ENCODE measurements at places on chromosomes 4 and X.

DNA sequence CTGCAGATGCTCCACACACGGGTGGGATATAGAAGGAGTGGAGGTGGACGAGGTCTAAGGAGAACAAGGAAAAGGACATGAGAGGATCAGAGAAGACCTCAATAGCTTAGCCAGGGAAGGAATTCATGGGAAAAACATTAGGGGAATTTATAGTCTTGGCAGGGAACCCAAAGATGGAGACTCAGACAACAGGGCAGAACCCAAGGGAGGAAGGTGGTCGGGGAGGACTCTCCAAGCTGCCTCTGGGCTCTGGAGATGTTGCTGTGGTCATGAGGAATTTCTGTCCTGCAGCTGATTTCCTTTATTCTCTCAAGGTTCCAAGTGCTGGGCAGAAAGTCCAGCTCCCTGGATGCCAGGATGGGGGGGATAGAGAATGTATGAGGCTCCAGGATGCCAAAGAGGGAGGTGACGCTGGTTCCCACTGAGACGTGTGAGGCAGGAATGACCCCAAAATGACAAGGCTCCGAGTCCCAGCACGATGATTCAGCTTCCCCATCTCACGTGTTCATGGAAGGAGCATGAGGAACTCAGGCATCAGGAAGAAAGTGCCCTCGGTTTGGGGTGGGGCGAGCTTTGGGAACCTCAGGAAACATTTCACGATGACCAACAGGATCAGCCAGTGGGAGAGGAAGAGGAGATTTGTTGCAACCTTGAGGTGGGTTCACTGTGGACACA, 57.0 kb upstream of the PPP2R3B start:
- DNase-seq, result peak; percentile 8

DNA sequence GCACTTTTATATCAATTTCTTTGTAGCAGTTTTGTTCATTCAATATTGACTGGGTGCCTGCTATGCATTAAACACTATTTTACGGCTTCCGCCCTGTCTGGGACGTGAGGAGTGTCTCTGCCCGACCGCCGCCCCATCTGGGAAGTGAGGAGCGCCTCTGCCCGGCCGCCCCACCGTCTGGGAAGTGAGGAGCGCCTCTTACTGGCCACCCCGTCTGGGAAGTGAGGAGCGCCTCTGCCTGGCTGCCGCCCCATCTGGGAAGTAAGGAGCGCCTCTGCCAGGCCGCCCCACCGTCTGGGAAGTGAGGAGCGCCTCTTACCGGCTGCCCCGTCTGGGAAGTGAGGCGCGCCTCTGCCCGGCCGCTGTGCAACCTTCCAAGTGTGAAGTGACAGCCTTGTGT, 68.1 kb downstream of the RPS3A start:
- no peak for DNase-seq

DNA sequence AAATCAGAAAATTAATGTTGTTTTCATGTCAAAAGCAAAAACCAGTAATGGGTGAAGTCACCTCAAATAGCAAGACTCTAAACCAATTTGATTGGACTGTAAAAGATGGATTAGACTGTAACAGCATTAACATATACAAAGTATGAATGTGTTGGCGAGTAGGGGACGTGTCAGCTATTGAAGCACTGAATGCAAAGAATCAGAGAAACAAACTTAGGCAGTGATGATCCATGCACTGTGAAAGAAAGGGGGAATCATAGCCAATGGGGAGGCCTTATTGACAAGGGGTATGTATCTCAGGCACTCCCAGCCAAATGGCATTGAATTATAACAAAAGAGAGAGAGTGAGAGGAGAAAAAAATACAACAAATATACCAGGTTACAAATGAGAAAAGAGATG, 30.5 kb upstream of the EIF4E start:
- DNase-seq, result no peak

GRCh38 chr4:3372933-3373465, 68.8 kb upstream of the HGFAC start:
- no peak for DNase-seq

DNA sequence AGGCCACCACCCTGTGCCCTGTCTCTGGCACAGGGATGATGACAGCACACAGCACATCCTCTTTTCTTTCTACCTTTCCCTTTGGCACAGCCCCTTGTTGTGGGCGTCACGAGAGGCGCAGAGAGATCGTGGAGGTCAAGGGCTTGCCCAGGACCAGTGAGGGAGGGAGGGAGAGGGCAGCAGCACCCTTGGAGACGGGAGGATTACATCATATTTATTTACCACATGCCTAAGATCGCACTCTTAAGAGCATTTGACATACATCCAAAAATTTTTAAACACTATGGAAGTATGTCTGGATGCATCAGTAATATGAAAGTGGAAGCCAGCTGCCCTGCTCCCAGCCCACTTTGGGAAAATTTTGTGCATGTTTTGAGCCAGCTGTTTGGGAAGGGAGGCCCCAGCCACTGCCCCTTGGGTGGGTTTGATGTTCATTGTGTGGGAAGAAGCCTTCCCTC, 12.7 kb downstream of the WFS1 start:
- DNase-seq, result peak; percentile 49

DNA sequence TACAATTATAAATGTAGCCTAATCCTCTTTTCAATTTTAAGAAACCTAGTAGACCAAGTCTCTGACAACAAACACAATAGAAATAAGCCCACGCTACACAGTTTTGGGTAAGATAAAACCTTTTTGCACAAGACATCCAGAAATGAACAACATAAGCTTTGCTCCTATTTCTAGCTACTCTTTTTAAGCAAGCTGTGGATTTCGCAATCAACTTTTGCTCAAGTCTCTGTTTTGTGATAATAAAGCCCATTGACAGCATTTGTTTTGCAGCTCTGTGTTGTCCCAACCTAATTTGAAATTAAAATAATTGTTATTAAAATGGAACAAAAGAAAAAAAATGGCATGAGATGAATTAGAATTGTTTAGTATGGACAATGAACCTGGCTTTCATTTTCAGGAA, 287.9 kb upstream of the PUDP start:
- peak; percentile 2 for DNase-seq

DNA sequence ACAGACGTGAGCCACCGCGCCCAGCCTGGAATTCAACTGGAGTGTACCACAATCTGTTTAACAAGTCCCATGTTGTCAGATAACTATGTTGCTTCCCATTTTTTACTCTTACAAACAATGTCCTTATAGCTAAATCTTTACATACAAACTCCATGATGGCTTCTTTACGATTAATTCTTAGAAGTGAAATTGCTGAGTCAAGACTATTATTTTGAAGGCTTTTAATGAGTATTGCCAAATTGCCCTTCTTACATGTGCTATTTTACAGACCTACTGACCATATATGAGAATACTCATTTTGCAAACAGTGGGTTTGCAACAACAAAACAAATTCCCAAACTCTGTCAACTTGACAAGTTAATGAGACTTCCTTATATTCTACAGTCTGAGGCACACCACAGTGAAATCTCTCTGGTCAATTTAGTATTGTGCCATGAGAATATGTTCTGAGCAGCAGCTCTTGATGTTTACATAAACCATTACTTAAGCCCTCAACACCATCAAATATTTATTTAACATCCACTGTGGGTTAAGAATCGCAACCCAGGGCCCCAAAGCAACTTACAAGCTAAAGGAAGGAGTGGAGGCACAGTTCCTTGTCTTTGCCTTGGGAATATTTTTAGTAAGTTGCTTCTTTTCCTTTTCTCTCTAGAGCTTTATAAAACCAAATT, 128.5 kb downstream of the SPRY1 start:
- peak; percentile 38 for DNase-seq

GRCh38 chr4:102734116-102734515, 26.7 kb downstream of the MANBA start:
- DNase-seq, result no peak

Measured in fibroblast of skin of scalp (primary cell).